ENCODE measurements at places on chromosomes 12 and 14. TPM values are rescaled to one million over a fixed set of nuclear protein-coding genes. Genes with fewer than 3 reads are reported as not detected.

DNA sequence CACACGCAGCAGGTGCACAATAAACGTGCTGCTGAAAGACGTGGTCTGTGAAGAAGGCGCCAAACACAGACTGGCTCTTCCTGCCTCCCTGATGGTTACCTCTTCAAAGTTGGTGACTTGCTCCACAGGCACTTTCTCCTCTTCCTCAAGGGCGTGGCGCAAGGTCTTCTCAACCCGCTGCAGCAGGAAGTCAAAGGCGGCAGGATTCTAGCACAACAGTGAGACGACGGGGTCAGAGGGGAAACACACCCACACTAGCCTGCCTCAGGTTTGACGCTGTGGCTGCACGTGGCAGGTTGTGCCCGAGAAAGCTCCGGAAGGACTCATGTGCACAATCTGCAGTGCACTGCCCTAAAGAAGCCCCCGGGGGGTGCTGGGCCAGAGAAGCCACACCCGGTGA lies 15.0 kb downstream of the POLE start:
- DNase-seq: no peak

DNA sequence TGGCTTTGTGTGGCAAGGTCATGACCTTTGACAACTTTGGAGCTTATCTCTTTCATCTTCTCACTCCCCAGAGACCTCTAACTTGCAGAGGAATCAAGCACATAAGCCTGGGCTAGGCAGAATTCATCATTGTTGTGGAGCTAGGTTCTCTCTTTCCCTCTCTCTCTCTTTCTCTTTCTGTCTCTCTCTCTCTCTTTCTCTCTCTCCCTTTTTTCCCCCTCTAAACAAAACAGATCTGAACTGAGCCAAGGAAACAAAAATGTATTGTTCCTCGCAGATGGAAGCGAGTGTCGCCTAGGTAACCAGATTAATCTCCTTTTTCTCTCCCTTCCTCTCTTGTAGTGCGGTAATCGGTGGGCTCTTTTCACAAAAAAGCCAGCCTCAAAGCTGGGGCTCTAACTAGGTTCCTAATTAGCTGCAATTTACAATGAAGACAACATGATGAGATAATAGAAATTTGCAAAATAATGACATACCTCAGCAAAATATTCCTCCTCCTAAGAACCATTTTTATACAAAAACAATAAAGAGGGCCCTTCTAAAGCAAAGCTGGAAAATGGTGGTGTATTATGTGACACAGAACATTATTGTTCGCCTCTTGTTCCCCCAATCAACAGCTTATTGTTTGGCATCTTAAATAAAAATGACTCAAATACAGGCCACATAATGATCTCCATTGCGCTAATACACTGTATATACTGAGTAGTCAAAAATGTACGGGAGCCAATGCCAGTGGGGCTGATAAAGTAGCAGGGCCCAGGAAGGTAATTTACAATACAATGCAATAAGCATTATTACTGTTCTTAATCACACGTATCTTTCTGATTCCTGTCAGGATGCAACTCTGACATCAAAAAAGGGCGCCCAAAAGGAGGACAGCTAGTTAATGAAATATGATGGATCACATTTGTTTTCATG lies 65.7 kb upstream of the SOX5 start:
- no peak for DNase-seq

GRCh38 chr12:93176165-93176564 lies 201.6 kb upstream of the NUDT4 start:
- DNase-seq: no peak

- DNase-seq: no peak
These were observed 20.9 kb upstream of the GPR68 start for GRCh38 chr14:91265404-91265803.

- DNase-seq: no peak
These were observed 108.5 kb upstream of the TMEM260 start for GRCh38 chr14:56471056-56471455.

GRCh38 chr14:100237735-100238418 lies 1.1 kb upstream of the YY1 start:
- DNase-seq: no peak

DNA sequence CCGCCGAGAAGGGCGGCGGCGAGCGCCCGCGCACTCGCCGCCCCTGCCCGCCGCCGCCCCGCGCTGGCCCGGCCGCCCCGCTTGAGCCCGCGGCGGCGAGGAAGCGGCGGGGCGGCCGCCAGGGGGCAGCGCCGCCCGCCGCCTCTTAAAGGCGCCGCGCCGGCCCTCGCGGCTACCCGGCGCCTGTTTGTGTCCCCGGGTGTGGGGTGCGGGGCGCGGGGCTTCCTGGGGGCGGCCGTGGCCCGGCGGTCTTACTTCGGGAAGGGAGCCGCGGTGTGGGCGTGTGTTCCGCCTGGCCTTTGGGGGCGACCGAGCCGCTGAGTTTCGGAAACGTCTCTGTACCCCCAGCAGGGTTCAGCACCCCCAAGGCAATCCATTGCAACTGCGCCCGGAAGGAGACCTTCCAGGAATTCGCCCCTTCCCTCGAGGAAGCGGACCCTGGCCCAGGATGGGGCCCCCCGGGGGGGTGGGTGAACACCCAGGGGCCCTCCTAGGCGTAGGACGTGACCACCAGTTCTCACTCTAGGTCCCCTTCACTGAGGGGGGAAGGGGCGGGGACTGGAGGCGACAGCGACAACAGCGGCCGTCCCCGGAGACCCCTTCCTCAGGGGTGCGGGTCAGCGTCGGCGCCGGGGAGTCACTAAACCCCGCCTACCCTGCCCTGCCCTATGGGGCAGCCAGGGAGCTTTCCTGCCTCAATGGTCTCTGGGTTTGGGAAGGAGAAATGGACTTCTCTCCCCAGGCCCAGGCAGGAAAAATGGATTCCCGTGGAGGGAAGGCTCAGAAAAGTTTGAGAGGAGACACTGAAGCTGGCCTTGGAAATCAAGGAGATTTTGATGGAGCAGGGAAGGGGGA lies at the start of gene ITPK1:
Gene ITPK1, minus strand, starts transcription at position 105 of the 855 bp plus-strand sequence. CDS start 762 bp downstream, outside the sequence.
- no peak for DNase-seq

DNA sequence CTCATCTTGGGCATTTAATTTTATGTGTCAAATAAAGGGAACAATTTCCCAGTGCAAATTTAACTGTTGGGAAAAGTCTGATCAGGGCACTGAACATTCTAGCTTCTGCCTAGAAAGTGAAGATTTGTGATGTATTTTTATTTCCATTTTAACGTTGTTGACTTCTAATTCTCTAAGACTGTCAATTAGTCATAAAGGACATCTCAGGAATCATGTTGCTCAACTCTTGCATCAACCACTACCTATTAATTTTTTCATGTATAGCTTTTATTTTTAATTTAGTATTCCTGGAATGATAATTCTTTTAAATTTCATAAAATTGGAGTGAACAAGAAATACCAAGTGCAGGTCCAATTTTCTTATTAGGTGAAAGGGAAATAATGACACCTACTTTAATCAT lies 87.9 kb upstream of the METAP2 start:
- DNase-seq: no peak

- DNase-seq: no peak
These were observed 43.7 kb downstream of the DUSP16 start for GRCh38 chr12:12518919-12519318.

- DNase-seq: no peak
These were observed 1900.0 kb upstream of the SEL1L start for GRCh38 chr14:83433618-83434017.

DNA sequence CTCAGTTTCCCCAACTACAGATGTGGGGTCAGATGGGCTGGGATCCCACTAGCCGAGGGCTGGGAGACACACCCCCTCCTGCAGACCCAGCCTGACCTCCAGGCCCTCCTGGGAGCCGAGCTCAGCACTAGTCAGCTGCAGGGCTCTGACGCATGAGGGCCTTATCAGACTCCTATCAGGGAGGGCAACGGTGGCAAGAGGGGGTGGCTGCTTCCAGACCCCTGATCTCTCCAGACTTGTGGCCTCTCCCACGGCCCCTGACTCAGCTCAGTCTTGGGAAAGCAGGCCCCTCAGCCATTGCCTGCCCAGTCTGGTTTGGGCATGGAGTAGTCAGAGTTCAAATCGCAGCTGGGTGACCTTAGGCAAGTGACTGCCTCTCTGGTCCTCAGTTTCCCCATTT lies 2.5 kb downstream of the RASAL1 start:
- DNase-seq: no peak

GRCh38 chr12:49854976-49855375 lies 12.1 kb upstream of the BCDIN3D start:
- no peak for DNase-seq

GRCh38 chr12:22624548-22624869 lies 462 bp upstream of the ETNK1 start:
- DNase-seq: peak; percentile 28

- DNase-seq: no peak
These were observed 23.6 kb upstream of the C12orf71 start for GRCh38 chr12:27105746-27106536.

DNA sequence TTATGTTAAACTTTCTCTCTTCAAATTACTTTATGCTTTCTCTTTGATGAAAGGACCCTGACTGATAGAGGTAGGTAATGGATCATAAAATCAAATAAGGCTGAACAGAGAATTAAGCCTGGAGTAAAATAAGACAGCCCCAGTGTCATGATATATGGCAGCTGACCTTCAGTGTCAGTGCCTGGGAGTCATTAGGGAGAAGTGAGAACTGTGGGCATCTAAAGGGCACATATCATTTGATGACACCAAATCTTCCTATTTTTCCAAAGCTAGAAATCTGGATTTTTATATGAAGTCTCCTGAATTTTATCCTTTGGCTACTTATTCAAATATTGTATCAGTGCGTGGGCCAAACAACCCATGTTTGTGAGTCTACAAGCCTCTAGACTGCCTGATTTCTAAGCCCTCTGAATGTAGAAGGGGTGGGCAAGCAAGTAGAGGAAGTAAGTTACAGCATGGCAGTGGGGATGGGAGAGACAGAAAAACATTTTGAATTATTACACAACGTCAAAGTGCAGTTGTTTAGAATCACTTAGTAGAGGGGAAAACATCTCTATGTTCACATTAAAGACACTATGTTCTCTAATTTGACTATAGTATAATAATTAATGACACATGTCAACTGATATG lies 10.0 kb downstream of the SLC39A9 start:
- no peak for DNase-seq

- no peak for DNase-seq
These were observed 19.9 kb downstream of the MAP3K12 start for GRCh38 chr12:53479331-53479730.

GRCh38 chr12:51388069-51388799 lies 3.0 kb downstream of the GALNT6 start:
- DNase-seq: no peak

DNA sequence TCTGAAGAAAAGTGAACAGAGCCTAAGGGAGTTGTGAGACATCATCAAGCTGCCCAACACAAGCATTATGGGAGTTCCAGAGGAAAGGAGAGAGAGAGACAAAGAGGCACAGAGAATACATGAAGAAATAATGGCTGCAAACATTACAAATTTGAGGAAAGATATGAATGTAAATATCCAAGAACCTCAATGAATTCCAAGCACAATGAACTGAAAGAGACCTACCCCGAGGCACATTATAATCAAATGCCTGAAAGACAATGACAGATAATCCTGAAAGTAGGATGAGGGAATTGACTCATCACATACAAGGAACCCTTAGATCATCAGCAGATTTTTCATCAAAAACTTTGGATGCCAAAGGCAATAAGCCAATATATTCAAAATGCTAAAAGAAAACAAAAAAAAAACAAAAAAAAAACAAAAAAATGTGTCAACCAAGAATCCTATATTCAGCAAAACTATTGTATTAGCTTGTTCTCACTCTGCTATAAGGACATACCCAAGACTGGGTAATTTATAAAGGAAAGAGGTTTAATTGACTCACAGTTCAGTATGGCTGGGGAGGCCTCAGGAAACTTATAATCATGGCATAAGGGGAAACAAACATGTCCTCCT lies 37.8 kb downstream of the BCL2L14 start:
- no peak for DNase-seq

DNA sequence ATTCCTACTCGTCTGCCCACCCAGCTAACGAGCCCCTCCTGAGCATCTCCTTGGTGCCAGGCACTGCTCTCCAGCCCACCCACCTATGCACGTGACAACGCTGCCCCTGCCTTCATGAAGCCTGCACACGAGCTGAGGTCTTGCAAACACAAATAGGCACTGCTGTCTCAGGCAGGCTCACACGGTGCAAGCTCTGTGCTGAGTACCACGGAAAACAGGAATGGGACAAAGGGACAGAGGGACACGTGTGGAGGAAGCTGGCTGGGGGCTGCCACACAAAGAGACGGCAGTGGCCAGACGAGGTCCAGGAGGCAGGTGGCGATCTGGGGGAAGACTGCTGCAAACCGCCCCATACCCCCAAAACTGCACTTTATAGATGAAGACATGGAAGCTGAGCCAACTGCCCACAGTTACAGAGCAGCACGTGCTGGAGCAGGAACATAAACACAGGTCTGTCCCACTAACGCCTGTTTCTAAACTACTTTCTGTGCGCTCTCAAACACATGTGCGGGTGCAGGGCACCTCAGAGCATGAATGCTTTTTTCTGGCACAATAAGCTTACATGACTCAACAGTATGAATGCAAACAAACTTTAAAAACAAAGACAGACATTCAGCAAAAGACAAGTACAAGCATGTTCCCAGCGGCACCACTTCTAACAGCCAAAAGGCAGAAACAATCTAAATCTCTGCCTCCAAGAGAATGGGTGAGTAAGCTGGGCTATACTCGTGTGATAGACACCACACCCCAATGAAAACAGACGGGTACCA lies 64.5 kb downstream of the AMN start:
- DNase-seq: no peak

DNA sequence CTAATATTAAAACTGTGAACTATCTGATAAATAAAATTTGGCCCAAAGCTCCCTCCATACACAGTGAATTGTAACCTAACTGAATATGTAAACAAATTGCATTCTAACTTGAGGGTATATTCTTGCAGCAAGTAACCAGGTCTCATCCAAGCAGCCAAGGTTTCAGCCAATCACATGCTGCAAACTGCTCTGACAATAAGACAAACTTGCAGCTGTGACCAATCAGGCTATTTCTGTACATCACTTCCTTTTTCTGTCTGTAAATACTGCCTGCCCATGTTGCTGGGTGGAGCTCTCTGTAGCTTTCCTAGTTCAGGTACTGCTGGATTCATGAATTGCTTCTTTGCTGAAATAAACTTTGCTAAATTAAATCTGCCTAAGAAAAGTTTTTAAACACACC lies 499.0 kb downstream of the GALC start:
- DNase-seq: no peak

The SLC39A9 gene
- 57.9 TPM for total RNA-seq

The GPR132 gene
- total RNA-seq: 2.7 TPM

The CMTM5 gene
- total RNA-seq: not detected

The KCNH3 gene
- total RNA-seq: 0.84 TPM

The POTEM gene
- total RNA-seq: not detected

The LRFN5 gene
- 5.3 TPM for total RNA-seq

The FBRSL1 gene
- total RNA-seq: 5.9 TPM

The GALNT6 gene
- total RNA-seq: 10.9 TPM

The CLEC2D gene
- 20.5 TPM for total RNA-seq

The TNFRSF1A gene
- 294 TPM for total RNA-seq

The BDKRB1 gene
- total RNA-seq: not detected

The GYS2 gene
- 0.72 TPM for total RNA-seq

The DHRS2 gene
- 0.24 TPM for total RNA-seq

The KCNMB4 gene
- 1.3 TPM for total RNA-seq

The PKP2 gene
- 3.9 TPM for total RNA-seq

The CATSPERB gene
- total RNA-seq: 4.6 TPM

The CLEC6A gene
- total RNA-seq: not detected

The LMO3 gene
- 169 TPM for total RNA-seq

The RILPL1 gene
- total RNA-seq: 10.2 TPM

The ADCY6 gene
- total RNA-seq: 44.2 TPM

The ZNF891 gene
- total RNA-seq: 4.6 TPM

The PROX2 gene
- total RNA-seq: not detected
